ENCODE measurements at places on chromosomes 7 and 10.
A peak's percentile ranks its signal among the peaks of the same experiment; 100 is the strongest.

DNA sequence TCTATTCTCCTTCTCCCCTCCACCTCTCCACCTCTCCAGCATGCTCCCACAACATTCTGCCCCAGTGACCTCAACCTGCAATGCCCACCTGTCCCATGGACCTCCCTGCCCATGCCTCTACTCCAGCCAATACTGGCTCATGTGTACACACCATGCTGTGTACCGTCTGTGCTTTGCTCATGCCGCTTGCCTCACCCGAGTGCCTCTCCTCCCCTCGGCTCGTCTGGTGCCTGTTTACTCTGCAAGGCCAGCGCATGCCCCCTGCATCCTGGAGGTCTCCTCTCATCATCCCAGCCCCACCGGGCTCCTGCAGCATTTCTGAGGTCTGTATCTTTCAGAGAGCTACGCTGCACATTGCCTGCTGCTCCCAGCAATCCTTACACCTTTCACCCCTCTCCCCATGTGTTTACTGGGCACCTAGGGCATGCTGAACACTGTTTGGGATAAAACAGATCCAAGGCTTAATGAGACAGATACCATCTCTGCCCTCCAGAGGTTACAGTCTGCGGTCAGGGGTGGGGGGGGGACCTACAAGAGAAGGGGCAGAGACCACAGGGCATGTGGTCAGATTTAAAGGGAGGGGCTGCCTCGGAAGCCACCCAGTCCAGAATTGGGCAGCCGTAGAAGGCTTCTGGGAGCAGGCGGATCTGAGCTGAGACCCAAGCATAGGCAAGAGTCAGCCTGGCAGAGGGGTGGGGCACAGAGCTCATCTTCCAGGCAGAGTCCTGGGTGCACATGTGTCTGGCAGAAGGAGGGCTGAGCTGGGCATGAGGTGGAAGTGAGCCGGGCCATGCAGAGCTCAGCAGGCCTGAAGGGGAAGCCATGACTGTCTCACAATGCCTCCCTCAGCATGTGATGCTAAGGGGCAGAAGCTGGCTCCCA is 29.6 kb upstream of the PSAP start:
- no peak overlapping the region for H3K27ac ChIP-seq
- H3K36me3 ChIP-seq, result no peaks in the 10 kb centered on the region
- no peak for DNase-seq
- H3K4me3 ChIP-seq, result no peak overlapping the region

DNA sequence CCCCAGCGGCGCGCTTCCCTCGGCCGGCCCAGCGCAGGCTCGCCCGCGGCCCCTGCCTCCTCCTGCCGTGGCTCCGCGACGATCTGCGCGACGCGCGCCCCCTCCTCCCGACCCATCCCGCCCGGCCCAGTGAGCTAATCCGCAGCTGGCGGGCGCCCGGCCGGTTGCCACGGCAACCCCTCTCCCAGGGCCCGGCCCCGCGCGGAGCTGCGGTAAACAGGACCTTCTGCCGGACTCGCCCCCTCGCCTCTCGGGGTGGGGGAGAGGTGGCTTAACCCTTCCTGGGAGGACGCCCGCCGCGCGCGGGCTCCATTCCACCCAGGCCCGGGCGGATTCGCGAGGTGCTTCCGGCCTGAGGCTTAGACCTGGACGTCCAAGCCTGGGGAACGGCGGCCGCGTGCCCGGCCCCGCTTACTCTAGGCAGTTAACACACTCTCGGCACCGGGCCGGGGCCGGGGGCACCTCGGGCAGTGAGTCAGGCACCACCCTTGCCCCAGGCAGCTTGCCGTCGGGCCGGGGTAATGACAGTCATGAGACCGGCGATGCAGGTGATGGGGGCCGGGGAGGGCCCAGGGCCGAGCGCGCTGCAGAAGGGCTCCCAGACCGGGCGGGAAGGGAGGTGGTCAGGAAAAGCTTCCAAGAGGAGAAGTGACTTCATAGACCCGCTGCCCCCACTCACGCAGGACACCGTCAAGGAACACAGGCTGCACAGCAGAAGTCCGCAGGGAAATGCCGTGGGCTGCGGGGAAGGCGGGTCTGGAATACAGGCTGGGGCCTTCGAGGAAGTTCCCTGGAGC is at the start of gene DENND2A:
Gene DENND2A (minus strand): TSS at position 87 of the 797 bp plus-strand sequence. CDS start 38,416 bp downstream, outside the sequence.
- H3K4me3 ChIP-seq, result peak within 1 kb of the TSS; percentile 84
- H3K27me3 ChIP-seq, result peaks cover 30% of the 10 kb centered on the region
- DNase-seq, result peak; percentile 43
- H3K36me3 ChIP-seq, result peaks cover 8% of the 10 kb centered on the region

DNA sequence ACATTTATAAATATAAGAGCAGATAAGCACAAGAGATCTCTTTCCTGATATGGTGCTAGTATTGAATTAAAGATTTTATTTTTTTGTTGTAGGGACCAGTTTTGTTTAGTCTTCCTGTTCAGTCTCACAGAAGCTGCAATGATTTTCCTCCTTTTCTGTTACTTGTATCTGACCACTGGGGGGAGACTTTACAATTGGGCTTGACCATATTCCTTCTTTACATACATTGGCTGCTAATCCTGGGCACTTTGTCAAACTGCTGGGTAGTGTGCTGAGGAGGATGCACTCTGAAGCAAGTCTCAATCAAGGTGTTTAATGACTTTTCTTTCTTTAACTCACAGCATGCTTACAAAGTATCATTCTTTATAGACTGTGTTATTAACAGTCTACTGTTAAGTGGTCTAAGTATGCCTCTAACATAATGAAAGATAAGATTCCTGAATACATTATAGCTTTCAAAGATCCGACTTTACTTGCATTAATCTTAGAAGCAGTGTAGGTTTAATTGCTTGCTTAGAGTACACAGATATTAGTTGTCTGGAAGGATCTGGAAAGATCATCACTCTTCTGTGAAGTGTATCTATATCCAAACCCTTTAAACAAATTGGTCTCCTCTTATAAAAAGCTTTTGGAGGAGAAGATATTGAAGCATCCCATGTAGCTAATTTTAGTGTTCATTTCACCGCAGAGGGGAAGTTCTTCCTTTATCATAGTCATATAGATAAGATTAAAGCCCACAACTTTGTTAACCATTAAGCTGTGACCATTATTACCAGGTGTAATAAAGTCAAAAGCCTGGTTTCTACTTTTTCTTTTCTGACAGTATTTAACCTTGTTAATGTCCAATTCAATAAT is 3.1 kb downstream of the PALS2 start:
- no peaks in the 10 kb centered on the region for H3K27me3 ChIP-seq
- no peak overlapping the region for H3K27ac ChIP-seq
- no peaks in the 10 kb centered on the region for H3K36me3 ChIP-seq
- no peak overlapping the region for H3K4me3 ChIP-seq
- H3K4me1 ChIP-seq, result peaks cover 47% of the 10 kb centered on the region
- DNase-seq, result no peak

GRCh38 chr10:119335671-119336353 is 128.4 kb downstream of the GRK5 start:
- H3K4me3 ChIP-seq, result no peak overlapping the region
- peaks cover 23% of the 10 kb centered on the region for H3K36me3 ChIP-seq
- no peaks in the 10 kb centered on the region for H3K27me3 ChIP-seq
- peak overlapping the region; percentile 86 for H3K27ac ChIP-seq

GRCh38 chr10:77669892-77670291 is 32.3 kb upstream of the KCNMA1 start:
- H3K4me3 ChIP-seq, result no peak overlapping the region
- peaks cover 2% of the 10 kb centered on the region for H3K36me3 ChIP-seq
- H3K27me3 ChIP-seq, result peaks cover 15% of the 10 kb centered on the region
- H3K4me1 ChIP-seq, result peaks cover 3% of the 10 kb centered on the region
- H3K27ac ChIP-seq, result no peak overlapping the region

DNA sequence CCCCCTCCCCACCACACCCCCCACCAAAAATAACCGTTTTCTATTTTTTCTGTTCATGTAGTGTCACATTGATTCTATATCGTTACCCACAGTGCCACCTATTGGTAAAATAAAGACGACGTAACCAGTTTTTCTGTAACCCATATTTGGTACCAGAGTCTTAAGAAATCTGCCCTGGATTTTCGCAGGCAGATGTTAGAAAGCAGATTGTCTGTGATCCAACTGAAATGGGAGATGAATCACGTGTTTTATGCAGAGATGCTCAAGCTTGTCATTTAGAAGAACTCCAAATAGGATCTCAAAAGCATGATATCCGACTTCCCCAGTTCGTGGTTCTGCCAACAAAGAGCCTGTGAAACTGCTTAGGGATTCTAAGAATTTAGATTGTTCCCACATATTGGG is 261.1 kb upstream of the CSTF2T start:
- no peaks in the 10 kb centered on the region for H3K4me1 ChIP-seq
- no peak overlapping the region for H3K4me3 ChIP-seq
- no peaks in the 10 kb centered on the region for H3K36me3 ChIP-seq
- no peak for DNase-seq

GRCh38 chr7:100484673-100485045 is 932 bp downstream of the NYAP1 start:
- H3K27ac ChIP-seq, result no peak overlapping the region
- peak overlapping the region; percentile 30 for H3K4me3 ChIP-seq
- no peak for DNase-seq
- peaks cover 6% of the 10 kb centered on the region for H3K27me3 ChIP-seq
- H3K36me3 ChIP-seq, result no peaks in the 10 kb centered on the region
- peaks cover 10% of the 10 kb centered on the region for H3K4me1 ChIP-seq

DNA sequence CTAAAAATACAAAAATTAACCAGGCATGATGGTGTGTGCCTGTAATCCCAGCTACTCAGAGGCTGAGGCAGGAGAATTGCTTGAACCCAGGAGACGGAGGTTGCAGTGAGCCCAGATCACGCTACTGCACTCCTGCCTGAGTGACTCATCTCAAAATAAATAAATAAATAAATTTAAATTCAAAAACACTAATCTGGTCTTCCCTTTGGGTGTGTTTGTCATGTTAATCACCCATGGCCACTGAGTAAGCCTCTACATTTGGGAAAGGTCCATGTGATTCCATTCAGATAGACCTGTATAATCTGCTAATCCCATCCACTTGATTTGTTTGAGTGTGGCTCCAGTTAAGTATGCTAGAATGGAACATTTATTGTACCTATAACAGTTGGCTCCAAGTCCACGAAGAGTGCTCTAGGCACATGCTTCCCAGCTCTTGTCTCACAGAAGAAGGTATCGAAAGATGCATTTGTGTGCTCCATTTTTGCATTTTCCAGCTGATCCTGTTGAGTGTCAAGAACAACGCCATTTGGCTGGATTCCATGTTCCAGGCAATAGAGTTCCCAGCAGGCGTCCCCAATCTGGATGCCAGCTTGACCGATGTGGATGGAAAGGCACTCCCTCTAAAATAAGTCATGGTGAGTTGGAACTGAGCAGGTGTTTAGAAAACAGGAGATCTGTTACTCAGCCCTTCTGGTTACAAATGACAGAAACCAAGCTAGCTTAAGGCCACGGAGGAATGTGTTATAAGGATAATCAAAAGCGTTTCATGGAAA is 4.0 kb downstream of the TUBAL3 start:
- H3K27me3 ChIP-seq, result peaks cover 14% of the 10 kb centered on the region
- DNase-seq, result no peak
- H3K4me1 ChIP-seq, result peaks cover 4% of the 10 kb centered on the region
- H3K36me3 ChIP-seq, result no peaks in the 10 kb centered on the region
- no peak overlapping the region for H3K27ac ChIP-seq

GRCh38 chr10:58399410-58399809 is 14.2 kb downstream of the TFAM start:
- DNase-seq, result no peak
- H3K4me3 ChIP-seq, result no peak overlapping the region
- H3K27ac ChIP-seq, result no peak overlapping the region

- no peak overlapping the region for H3K4me3 ChIP-seq
- H3K27ac ChIP-seq, result no peak overlapping the region
- DNase-seq, result no peak
- H3K27me3 ChIP-seq, result peaks cover 2% of the 10 kb centered on the region
Measured at GRCh38 chr7:7539711-7540110, 4.0 kb upstream of the COL28A1 start.

DNA sequence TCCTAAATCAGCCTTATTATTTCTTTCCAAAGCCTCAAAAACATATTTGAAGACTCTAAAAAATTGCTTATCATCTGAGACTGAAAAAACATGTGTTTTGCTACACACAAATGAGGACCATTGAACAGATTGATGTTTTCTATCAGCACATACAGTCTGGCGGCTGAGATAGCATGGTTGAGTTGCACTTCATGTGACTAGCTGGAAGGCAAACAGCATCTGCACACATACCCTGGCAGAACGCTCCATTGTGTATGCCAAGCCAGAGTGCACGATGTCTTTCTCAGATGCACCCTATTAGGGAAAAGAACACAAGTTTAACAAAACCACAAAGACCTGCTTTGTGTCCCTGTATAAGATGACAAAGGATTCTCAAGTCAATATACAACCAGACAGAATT is 33.0 kb downstream of the FAM25A start:
- no peaks in the 10 kb centered on the region for H3K4me1 ChIP-seq
- H3K27me3 ChIP-seq, result no peaks in the 10 kb centered on the region
- no peak overlapping the region for H3K4me3 ChIP-seq
- H3K36me3 ChIP-seq, result peaks cover 17% of the 10 kb centered on the region
- no peak for DNase-seq
- H3K27ac ChIP-seq, result no peak overlapping the region

GRCh38 chr10:50618624-50619023 is 5.1 kb downstream of the SGMS1 start:
- peak overlapping the region; percentile 27 for H3K4me3 ChIP-seq
- H3K27me3 ChIP-seq, result no peaks in the 10 kb centered on the region
- H3K4me1 ChIP-seq, result peaks cover 39% of the 10 kb centered on the region
- H3K36me3 ChIP-seq, result no peaks in the 10 kb centered on the region

DNA sequence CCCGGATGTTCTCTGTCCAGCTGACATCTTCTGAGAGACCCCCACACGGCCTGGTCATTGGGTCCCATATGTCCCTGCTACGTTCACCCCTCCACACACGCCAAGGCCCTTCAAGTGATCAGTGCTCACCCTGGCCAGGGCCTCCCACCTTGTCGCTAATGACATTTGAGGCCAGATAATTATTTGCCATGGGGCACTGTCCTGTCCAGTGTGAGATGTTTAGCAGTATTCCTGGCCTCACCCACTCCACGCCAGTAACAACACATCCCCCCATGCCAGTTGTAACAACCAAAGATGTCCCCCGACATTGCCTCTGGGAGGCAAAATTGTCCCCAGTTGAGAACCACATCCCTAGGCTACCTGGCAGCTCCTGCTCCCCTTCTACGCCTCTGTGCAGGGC is 49.9 kb upstream of the NANOS1 start:
- H3K4me3 ChIP-seq, result no peak overlapping the region
- no peak for DNase-seq
- H3K4me1 ChIP-seq, result no peaks in the 10 kb centered on the region
- H3K27me3 ChIP-seq, result peaks cover 9% of the 10 kb centered on the region
- peaks cover 2% of the 10 kb centered on the region for H3K36me3 ChIP-seq

DNA sequence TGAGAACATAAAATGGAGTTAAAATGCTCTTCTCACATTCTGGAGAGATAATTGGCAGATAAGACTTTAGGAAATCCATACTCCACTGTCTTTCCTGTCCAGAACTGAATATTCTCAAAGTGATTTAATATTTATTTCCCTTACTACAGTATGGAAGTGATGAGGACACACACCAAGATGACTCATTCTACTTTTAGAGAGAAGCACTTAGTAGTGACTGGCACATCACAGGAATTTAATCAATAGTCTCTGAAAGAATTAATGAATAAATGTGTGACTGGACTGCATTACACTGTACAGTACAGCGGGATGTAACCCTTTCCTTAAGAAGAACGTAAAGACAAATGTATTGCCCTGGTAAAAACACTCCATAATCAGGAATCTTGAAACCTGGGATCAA is 116.7 kb downstream of the SEMA3E start:
- H3K36me3 ChIP-seq, result no peaks in the 10 kb centered on the region
- H3K4me3 ChIP-seq, result no peak overlapping the region
- no peak for DNase-seq
- no peak overlapping the region for H3K27ac ChIP-seq
- H3K27me3 ChIP-seq, result no peaks in the 10 kb centered on the region
- no peaks in the 10 kb centered on the region for H3K4me1 ChIP-seq

GRCh38 chr7:28036696-28037095 is 143.9 kb downstream of the JAZF1 start:
- peaks cover 24% of the 10 kb centered on the region for H3K4me1 ChIP-seq
- H3K27me3 ChIP-seq, result no peaks in the 10 kb centered on the region
- peaks cover 5% of the 10 kb centered on the region for H3K36me3 ChIP-seq
- DNase-seq, result no peak
- no peak overlapping the region for H3K4me3 ChIP-seq
